ENCODE measurements at places on chromosomes 13 and 19.

DNA sequence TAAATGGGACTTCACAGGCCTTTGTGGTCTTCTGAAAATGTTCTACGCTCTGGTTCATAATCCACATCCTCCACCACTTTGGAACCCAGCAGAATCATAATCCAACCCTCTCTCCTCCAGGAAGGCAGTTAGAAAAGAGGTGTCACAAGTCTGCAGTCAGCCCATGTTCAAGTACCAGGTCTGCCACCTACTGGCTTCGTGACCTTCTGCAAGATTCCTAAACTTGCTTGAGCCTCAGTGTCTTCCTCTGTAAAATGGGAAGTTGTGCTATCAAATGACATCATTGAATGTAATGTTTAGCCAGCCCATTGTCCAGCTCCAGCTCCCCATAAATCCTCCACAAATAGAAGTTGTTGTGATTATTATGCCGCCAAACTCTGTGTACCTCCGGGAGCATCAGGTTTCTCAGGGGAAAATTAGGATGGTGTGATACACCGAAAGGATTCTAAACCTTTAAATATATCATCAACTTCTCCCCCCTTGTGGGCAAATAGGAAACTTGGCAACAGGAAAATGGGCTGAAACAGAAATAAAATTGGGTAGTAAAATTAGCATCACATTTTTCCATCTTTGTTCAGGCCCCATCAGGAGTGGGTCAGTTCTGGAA, 109.7 kb downstream of the NUFIP1 start:
- DNase-seq, result no peak

GRCh38 chr19:14525729-14526128, 3.7 kb upstream of the TECR start:
- DNase-seq, result no peak

DNA sequence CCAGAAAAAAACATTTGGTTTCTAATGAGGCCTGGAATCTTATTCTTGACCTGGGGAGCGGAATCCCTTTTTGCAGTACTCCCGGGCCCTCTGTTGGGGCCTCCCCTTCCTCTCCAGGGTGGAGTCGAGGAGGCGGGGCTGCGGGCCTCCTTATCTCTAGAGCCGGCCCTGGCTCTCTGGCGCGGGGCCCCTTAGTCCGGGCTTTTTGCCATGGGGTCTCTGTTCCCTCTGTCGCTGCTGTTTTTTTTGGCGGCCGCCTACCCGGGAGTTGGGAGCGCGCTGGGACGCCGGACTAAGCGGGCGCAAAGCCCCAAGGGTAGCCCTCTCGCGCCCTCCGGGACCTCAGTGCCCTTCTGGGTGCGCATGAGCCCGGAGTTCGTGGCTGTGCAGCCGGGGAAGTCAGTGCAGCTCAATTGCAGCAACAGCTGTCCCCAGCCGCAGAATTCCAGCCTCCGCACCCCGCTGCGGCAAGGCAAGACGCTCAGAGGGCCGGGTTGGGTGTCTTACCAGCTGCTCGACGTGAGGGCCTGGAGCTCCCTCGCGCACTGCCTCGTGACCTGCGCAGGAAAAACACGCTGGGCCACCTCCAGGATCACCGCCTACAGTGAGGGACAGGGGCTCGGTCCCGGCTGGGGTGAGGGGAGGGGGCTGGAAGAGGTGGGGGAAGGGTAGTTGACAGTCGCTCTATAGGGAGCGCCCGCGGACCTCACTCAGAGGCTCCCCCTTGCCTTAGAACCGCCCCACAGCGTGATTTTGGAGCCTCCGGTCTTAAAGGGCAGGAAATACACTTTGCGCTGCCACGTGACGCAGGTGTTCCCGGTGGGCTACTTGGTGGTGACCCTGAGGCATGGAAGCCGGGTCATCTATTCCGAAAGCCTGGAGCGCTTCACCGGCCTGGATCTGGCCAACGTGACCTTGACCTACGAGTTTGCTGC, at the start of gene ICAM4:
Gene ICAM4 (plus strand): TSS at position 153 of the 935 bp plus-strand sequence. CDS start 58 bp downstream, at position 211.
- peak; percentile 78 for DNase-seq

GRCh38 chr19:39341129-39341718, 997 bp upstream of the SAMD4B start:
- peak; percentile 72 for DNase-seq

- DNase-seq, result no peak
These were observed 1008.0 kb downstream of the PCDH9 start for GRCh38 chr13:66222127-66222526.

DNA sequence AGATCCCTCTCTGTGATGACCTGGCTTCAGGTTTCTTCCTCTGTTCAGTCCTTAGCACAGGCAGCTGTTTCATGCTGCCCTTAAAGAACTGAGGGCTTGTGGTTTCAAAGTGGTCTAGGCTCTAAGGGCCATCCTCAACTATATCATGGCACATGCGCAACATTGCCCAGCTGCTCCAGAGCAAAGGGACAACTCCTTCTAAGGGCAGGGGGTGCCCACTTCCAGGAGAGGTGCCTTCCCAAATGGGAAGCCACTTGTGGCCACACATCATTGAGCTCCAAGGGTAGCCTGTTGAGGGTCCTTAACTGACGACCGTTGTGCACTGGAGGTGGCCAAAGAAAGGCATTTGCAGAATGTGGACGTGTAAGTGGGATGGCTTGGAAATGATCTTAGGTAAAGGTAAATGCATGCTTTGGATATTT, 7.3 kb downstream of the GPR183 start:
- no peak for DNase-seq

GRCh38 chr19:13207846-13208671, 57.8 kb downstream of the IER2 start:
- DNase-seq, result peak; percentile 45

DNA sequence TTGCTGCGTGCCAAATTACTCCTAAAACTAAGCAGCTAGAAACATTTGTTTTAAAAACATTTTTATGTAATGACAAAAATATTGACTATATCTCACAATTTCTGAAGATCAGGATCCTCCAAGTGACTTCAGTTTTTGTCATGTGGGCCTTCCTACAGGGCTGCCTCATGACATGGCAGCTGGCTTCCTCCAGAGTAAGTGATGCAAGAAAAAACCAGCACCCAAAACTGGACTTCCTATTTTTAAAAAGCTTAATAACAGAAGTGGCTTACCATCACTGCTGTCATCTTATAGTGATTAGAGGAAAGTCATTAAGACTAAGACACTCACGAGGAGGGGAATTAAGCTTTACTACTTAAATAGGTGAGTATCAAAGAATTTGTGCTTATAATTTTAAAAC, 681.7 kb downstream of the PCDH17 start:
- DNase-seq, result no peak

GRCh38 chr13:109212650-109213049, 573.7 kb downstream of the IRS2 start:
- no peak for DNase-seq

DNA sequence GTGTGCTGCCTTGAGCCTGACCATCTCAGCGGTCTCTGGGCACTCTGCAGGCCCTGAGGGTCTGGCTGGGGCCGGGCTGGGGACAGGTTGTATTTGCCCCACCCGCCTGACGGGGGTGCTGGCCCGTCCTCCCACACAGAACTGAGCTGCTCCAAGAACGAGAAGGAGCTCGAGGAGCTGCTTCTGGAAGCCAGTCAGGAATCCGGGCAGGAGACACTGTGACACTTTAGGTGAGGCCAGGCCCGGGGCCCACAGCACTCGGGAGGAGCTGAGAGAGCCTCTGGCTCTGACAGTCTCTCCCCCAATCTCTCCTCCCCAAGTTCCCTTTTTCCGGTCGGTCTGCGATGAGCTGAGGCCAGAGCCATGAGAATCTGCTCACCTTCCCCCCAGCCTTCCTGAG, 14.5 kb downstream of the NKPD1 start:
- DNase-seq, result no peak

DNA sequence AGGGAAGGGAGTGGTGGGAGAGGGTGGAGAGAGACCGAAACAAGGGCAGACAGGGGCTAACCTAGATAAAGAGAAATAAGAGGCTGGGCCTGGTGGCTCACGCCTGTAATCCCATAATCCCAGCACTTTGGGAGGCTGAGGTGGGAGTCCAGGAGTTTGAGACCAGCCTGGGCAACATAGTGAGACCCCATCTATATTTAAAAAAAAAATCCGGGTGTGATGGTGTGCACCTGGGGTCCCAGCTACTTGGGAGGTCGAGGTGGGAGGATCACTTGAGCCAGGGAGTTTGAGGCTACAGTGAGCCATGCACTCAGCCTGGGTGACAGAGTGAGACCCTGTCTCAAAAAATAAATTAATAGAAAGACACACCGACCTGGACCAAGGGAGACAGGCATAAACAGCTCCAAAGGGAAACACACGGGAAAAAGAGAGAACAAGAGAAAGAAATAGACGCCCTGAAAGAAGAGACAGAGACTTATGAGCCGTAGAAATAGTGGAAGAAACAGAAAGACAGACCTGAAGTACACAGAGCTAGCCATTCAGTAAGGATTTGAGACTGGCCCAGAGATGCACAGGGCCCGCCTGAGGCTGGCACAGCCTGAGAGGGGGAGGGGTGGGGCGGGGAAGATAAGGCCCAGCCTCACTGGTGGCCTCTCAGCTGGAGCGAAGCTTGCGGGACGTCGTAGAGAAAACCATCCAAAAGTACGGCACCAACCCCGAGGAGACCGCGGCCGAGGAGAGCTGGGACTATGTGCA, 2.2 kb downstream of the CD37 start:
- DNase-seq, result no peak

- DNase-seq, result no peak
These were observed 16.0 kb upstream of the POU2F2 start for GRCh38 chr19:42148266-42148665.

GRCh38 chr13:110705826-110706569, at the start of gene CARS2:
CARS2 (minus strand) TSS chr13:110706116; CDS start chr13:110706093, 23 bp downstream.
- peak; percentile 97 for DNase-seq

- peak; percentile 95 for DNase-seq
These were observed 2.1 kb upstream of the CDX2 start for GRCh38 chr13:27971236-27971645.

- no peak for DNase-seq
These were observed 13.1 kb downstream of the SH2D3A start for GRCh38 chr19:6754136-6754535.

GRCh38 chr19:6495947-6496346, 6.2 kb downstream of the TUBB4A start:
- no peak for DNase-seq

- DNase-seq, result no peak
These were observed 2.4 kb downstream of the KLF16 start for GRCh38 chr19:1860821-1861598.

DNA sequence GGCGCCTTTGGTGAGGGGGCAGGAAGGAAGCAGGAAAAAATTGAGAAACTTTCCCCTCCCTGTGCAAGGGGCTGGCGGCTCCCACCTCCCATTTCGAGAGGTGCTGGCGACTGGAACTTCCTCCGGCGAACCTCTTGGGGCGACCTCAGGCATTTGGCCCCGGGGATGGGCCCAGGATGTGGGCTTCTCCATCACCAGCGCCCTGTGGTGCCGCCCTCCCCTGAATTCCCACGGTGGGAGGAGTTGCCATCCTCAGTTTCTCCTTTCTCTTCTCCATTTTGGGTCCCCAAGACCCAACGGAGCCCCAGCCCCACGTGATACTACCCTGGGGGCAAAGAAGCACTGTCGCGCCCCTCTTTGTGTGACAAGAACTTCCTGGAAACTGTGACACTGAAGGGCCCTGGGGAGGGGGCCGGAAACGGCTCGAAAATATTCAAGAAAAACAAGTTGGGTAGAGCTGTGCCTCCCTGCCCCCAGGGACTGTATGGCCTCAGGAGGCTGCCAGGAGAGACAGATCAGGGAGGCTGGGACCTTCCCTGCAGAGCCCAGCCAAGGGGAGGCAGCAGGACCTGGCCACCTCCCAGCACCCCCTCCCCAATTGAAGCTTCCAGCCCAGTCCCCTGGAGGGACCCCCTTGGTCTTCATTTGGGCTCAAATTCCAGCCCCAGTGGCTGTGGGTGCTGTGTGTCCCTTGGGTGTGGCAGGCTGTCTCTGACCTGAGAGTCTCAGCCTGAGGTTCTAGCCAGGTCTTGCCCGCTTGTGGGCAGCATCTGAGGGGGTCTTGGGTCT, 16.2 kb upstream of the AP1M2 start:
- DNase-seq, result peak; percentile 54

DNA sequence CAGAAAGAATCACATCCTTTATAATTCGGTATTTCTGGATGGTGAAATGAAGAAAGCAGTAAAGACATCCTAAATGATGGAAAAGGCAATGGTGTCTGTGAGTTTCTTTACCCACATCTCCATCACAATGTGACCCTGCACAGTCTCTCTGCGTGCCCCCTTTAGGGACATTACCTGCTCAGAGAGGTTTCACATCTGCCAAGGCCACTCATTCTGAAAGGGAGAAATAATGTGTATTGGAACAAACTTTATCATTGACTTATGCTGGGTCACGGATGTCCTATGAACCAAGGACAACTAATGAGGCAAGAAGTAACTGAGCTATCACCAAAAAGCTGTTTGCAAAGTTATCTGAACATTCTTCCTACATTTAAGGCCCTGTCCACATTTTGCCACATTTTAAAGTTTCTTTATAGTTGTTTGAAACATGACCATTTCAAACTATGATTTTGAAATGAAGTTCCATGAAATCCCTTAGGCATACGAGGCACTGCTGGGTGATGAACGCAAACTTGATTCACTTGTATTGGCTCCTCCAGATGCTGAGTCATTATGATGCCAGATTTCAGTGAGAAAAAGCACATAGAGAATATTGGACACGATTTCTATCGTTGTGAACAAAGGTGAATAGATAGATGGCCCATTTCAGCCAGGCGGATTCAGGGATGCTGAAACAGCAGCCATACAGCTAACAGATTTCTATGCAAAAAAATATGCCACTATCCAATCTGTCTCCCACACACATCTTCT, 63.5 kb upstream of the HMGB1 start:
- DNase-seq, result no peak

DNA sequence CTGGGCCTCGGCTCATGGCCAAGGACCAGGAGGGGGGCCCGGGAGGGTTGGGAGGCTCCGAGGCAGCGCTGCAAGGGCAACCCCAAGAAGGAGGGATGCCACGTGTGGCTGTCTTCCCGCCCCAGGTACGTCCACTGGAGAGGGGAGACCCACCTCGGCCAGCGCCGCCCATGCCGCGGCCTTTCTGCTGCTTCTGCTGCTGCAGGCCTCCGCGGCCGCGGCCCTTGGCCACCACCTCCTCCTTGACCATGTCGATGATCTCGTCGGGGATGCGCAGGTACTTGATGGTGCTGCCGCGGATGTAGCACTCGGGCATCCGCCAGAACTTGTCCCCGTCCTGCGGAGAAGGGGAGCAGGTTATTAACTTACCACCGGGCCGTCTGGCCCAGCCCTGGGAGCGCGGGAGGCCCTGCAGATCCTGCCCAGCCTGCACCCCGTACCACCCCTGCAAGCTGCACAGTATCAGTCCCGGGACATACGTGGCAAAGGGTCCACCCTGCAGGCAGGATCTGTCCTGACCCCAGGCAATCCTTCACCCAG, 13.3 kb downstream of the LSM4 start:
- DNase-seq, result no peak

Measured in neural progenitor cell (in vitro differentiated cells).